RWPE2 (cell line): ENCODE measurements at places on chromosomes 3 and 15.

DNA sequence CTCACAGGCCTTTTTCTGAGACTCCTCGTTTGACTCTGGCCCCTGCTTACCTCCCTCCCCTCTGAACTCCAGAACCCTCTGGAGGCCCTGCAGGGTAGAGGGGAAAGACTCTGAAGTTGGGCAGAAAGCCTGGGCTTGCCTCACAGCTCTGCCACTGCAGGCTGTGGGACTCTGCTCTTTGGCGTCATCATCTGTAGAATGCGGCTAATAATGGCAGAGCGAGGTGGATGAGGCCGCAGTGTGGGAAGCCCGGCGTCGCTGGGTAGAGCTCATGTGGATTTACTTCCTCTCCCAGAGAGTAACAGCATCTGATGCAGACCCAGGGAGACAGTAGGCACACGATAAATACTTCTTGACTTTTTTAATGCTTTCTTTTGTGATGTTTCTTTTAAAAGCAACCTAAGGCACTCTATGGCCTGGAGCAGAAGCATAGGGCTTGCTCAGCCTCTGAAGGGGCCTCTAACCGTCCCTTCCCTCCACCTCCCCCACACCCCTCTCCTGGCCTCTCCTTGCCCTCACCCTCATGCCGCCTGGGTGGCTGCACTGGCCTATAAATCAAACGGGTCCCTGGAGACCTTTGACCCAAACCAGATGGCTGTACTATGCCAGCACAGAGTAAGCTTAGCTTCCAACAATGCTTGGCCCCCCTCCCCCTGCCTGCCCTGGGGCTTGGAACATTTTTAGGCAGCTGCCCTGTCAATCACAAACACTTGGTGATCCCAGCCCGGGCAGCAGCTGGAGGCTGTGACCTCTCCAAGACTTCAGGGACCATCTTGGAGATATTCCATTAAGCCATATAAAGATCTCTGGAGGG, 32.9 kb downstream of the SPSB4 start:
- H3K27ac ChIP-seq = no peak overlapping the region
- no peaks in the 10 kb centered on the region for H3K36me3 ChIP-seq
- no peaks in the 10 kb centered on the region for H3K4me1 ChIP-seq

GRCh38 chr3:16148783-16149182, 25.7 kb upstream of the GALNT15 start:
- no peak overlapping the region for H3K4me3 ChIP-seq
- DNase-seq = no peak
- no peaks in the 10 kb centered on the region for H3K36me3 ChIP-seq
- no peaks in the 10 kb centered on the region for H3K4me1 ChIP-seq
- no peaks in the 10 kb centered on the region for H3K27me3 ChIP-seq

GRCh38 chr15:94075349-94075748, 156.0 kb upstream of the MCTP2 start:
- no peak overlapping the region for H3K4me3 ChIP-seq
- H3K4me1 ChIP-seq = peaks cover 7% of the 10 kb centered on the region
- no peaks in the 10 kb centered on the region for H3K36me3 ChIP-seq
- no peak for DNase-seq
- H3K27me3 ChIP-seq = no peaks in the 10 kb centered on the region

GRCh38 chr15:85625166-85625830, 169.4 kb downstream of the KLHL25 start:
- H3K27me3 ChIP-seq = no peaks in the 10 kb centered on the region
- DNase-seq = no peak
- H3K4me3 ChIP-seq = no peak overlapping the region
- no peak overlapping the region for H3K27ac ChIP-seq
- no peaks in the 10 kb centered on the region for H3K4me1 ChIP-seq

- no peak overlapping the region for H3K4me3 ChIP-seq
- no peak for DNase-seq
- no peak overlapping the region for H3K27ac ChIP-seq
- no peaks in the 10 kb centered on the region for H3K27me3 ChIP-seq
- no peaks in the 10 kb centered on the region for H3K4me1 ChIP-seq
- H3K36me3 ChIP-seq = peaks cover 3% of the 10 kb centered on the region
These were observed 48.5 kb upstream of the SLC12A8 start for GRCh38 chr3:125261031-125261430.

DNA sequence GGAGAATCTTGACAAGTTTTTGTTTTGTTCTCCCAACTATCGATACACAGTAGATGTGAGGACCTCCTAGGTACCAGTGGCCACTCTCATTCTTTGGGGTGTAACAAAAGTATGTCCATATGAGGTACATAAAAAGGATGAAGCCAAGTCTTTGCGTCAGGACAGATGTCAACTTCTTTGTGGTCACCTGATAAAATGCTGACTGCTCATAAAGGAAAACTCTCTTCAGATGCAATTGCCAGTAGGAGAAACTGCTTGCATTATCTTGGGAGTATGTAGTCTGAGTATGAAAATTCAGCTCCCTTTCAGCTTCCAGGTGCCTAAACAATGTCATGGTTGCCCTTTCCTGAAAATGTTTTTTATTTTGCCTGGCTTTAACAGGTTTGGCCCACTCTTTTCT, 123.8 kb upstream of the GOLIM4 start:
- no peak overlapping the region for H3K27ac ChIP-seq
- no peak for DNase-seq
- peaks cover 3% of the 10 kb centered on the region for H3K27me3 ChIP-seq
- no peak overlapping the region for H3K4me3 ChIP-seq
- H3K36me3 ChIP-seq = no peaks in the 10 kb centered on the region

- no peak overlapping the region for H3K4me3 ChIP-seq
- peaks cover 14% of the 10 kb centered on the region for H3K4me1 ChIP-seq
- DNase-seq = no peak
- no peaks in the 10 kb centered on the region for H3K36me3 ChIP-seq
- H3K27ac ChIP-seq = no peak overlapping the region
These were observed 55.0 kb downstream of the PRICKLE2 start for GRCh38 chr3:64170270-64170669.

- no peaks in the 10 kb centered on the region for H3K4me1 ChIP-seq
- H3K4me3 ChIP-seq = no peak overlapping the region
- no peaks in the 10 kb centered on the region for H3K36me3 ChIP-seq
These were observed 218.8 kb downstream of the VPS13C start for GRCh38 chr15:61841466-61841865.

DNA sequence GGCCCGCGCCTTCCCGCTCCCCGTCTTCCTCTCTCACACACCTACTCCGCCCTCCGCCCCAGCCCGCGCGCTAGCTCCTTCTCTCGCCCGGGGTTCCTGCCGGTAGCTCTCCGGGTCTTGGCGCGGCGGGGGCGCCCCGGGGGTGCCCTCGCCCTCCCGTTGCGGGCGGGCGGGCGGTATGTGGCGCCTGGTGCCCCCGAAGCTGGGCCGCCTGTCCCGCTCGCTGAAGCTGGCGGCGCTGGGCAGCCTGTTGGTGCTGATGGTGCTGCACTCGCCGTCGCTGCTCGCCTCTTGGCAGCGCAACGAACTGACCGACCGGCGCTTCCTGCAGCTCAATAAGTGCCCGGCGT, 507 bp downstream of the DIPK2A start:
- peak overlapping the region; percentile 89 for H3K27ac ChIP-seq
- H3K27me3 ChIP-seq = no peaks in the 10 kb centered on the region
- H3K4me1 ChIP-seq = peaks cover 13% of the 10 kb centered on the region

GRCh38 chr3:23055733-23056376, 147.3 kb upstream of the UBE2E2 start:
- no peaks in the 10 kb centered on the region for H3K36me3 ChIP-seq
- H3K4me1 ChIP-seq = peaks cover 10% of the 10 kb centered on the region
- no peak for DNase-seq
- H3K4me3 ChIP-seq = no peak overlapping the region

- no peak overlapping the region for H3K4me3 ChIP-seq
- no peak overlapping the region for H3K27ac ChIP-seq
- H3K36me3 ChIP-seq = peaks cover 42% of the 10 kb centered on the region
These were observed 3.8 kb downstream of the MPI start for GRCh38 chr15:74893627-74894026.

- H3K4me3 ChIP-seq = no peak overlapping the region
- peak overlapping the region; percentile 82 for H3K27ac ChIP-seq
- DNase-seq = no peak
- H3K27me3 ChIP-seq = no peaks in the 10 kb centered on the region
- peaks cover 58% of the 10 kb centered on the region for H3K4me1 ChIP-seq
These were observed 39.0 kb upstream of the MYO5C start for GRCh38 chr15:52334491-52335160.

DNA sequence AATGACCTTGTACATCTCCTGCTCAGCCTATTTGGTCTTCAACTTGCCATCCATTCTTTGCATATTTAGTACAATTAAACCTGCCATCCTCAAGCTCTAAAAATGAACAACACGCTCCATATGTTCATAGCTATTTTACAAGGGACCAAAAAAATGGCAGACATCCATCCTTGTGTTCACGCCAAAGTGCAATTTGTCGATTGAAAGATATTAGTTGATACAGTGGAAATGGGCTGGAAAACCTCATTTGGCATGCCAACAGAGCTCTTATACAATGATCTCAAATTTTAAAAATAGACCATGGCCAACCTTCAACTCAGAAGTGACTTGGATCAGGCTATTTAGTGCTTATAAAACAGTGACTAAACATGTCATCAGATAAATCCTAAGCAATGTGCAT, 413.6 kb upstream of the ARL6 start:
- H3K4me3 ChIP-seq = no peak overlapping the region
- DNase-seq = no peak
- H3K36me3 ChIP-seq = no peaks in the 10 kb centered on the region
- no peak overlapping the region for H3K27ac ChIP-seq
- H3K27me3 ChIP-seq = no peaks in the 10 kb centered on the region
- H3K4me1 ChIP-seq = no peaks in the 10 kb centered on the region

- H3K4me3 ChIP-seq = no peak overlapping the region
- no peak overlapping the region for H3K27ac ChIP-seq
- no peaks in the 10 kb centered on the region for H3K36me3 ChIP-seq
- no peak for DNase-seq
- no peaks in the 10 kb centered on the region for H3K4me1 ChIP-seq
- no peaks in the 10 kb centered on the region for H3K27me3 ChIP-seq
These were observed 92.6 kb downstream of the ERC2 start for GRCh38 chr3:56375654-56376053.

DNA sequence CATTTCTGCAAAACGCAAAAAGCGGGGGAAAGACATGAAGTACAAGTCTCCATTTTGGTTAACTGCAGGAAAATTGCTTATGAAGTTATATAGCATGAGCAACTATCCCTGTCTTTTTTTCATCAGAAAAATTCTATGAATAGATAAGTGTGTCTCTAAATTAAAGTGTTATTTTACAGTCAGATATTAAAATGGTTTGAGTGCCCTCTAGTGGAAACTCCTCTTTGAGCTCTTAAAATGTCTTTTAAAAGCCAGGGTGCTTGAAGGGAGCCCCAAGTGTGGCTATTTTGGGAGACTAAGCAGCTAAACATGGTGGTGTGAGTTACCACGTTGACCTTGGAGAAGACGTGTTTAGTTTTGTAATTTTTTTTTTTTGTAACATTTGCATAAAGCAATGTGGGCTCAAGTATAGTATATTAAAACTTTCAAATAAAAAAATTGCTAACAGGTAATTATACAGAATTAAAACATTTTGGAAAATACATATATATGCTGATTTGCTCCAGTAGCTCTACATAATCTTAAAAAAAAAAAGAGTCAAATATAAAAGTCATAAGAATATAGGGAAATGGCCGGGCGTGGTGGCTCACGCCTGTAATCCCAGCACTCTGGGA, 77.2 kb downstream of the PPP2R3A start:
- no peak for DNase-seq
- H3K27ac ChIP-seq = no peak overlapping the region
- H3K36me3 ChIP-seq = peaks cover 10% of the 10 kb centered on the region; the same call in 1 of the 2 replicates
- no peak overlapping the region for H3K4me3 ChIP-seq
- no peaks in the 10 kb centered on the region for H3K27me3 ChIP-seq

DNA sequence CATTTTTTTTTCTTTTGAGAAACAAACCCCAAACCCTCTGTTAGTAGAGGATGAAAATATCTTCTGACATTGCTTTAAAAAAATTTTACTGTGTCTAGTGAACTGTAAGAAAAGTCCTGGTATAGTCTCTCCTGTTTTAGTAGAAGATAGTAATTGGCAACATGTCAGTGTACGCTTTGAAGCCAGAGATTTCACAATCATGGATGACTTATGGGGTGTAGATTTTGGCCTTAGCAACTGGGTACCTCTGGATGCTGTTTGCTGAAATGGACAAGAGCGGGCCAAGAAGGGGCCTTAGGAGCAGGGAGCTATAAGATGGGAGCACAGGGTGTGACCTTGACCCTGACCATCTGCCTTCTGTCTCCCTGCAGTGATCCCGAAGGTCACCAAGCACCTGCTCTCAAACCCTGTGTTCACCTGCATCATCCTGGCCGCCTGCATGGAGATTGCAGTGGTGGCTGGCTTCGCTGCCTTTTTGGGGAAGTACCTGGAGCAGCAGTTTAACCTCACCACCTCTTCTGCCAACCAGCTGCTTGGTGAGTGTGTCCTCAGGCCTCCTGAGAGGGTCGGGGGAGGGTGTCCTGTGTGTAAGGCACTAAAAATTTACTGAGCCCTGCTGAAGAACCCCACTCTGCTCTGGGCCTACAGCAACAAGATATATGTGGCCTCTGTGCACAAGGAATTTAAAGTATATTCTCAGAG, 266.7 kb downstream of the SLCO3A1 start:
- no peak for DNase-seq
- H3K27ac ChIP-seq = no peak overlapping the region
- H3K27me3 ChIP-seq = no peaks in the 10 kb centered on the region
- no peaks in the 10 kb centered on the region; the same call in 1 of the 2 replicates for H3K36me3 ChIP-seq
- H3K4me3 ChIP-seq = no peak overlapping the region

GRCh38 chr3:31934018-31934417, 47.0 kb downstream of the OSBPL10 start:
- peaks cover 32% of the 10 kb centered on the region for H3K4me1 ChIP-seq
- no peak overlapping the region for H3K4me3 ChIP-seq
- no peaks in the 10 kb centered on the region for H3K27me3 ChIP-seq
- no peaks in the 10 kb centered on the region; the same call in 1 of the 2 replicates for H3K36me3 ChIP-seq
- H3K27ac ChIP-seq = no peak overlapping the region

DNA sequence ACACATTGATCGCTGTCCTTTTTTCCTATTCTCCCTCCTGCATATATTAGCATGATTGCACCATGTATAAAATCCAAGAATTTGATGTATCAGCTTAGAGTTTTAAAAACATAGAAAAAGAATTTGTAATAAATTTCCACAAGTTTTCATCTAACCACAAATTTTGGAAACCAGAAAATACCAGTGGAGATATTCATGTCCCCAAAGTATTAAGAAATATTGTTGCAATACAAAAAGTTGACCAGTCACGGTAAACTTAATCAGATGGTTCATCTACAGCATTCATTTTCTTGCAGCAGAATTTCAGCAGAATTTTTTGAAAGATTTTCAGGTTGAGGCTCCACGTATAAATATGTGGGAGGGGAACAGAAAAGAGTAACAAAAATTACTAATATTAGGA, 500.9 kb upstream of the MDFIC2 start:
- no peak for DNase-seq
- H3K36me3 ChIP-seq = no peaks in the 10 kb centered on the region
- H3K4me3 ChIP-seq = no peak overlapping the region
- H3K27ac ChIP-seq = no peak overlapping the region
- peaks cover 22% of the 10 kb centered on the region for H3K4me1 ChIP-seq

- H3K4me1 ChIP-seq = no peaks in the 10 kb centered on the region
- H3K27me3 ChIP-seq = no peaks in the 10 kb centered on the region
- no peaks in the 10 kb centered on the region; the same call in 1 of the 2 replicates for H3K36me3 ChIP-seq
- no peak overlapping the region for H3K4me3 ChIP-seq
These were observed 136.9 kb upstream of the SLC2A2 start for GRCh38 chr3:171163101-171164066.

GRCh38 chr3:142027735-142028134, 121.6 kb downstream of the TFDP2 start:
- H3K4me3 ChIP-seq = peak overlapping the region; percentile 25
- peak overlapping the region; percentile 26 for H3K27ac ChIP-seq
- no peaks in the 10 kb centered on the region for H3K27me3 ChIP-seq
- H3K36me3 ChIP-seq = no peaks in the 10 kb centered on the region
- H3K4me1 ChIP-seq = peaks cover 17% of the 10 kb centered on the region
